ENCODE measurements at places on chromosomes 11 and 22. TPM values are rescaled to one million over a fixed set of nuclear protein-coding genes. Genes with fewer than 3 reads are reported as not detected.

DNA sequence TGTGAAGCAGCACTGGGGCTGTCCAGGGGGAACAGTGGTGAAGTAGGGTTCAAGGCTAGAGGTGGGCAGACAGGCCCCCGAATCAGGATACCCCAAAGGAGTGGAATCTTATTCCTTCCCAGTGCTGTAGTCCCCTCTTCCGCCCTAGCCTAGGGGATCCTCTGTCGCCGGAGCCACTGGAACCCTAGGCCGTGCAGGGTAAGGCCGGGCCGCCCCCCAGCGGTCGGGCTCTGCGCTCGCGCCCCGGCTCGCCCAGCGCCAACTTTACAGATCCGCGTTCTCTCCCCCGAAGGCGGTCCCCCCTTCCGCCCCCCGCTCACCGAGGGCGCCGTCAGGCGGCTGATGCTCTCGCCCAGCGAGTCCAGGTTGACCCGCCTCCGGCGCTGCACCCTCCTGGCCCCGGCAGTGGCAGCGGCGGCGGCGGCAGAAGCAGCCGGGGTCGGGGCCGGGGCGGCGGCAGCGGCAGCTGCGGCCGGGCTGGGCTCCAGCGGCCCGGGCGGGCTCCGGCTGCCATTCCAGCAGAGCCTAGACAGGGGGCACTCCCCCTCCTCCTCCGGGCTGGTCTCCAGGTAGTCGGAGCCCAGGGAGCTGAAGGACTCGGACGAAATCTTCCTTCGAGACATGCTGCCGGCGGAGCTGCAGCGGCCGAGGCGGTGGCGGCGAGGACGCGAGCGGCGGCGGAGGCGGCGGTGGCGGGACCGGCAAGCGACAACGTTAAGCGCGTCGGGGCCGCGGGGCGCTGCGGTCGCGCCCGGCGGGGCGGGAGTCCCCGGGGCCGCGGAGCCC is 650 bp downstream of the GUCY1A2 start:
- DNase-seq = peak; percentile 22

GRCh38 chr11:650482-650881 is 13.4 kb downstream of the DRD4 start:
- DNase-seq = no peak

DNA sequence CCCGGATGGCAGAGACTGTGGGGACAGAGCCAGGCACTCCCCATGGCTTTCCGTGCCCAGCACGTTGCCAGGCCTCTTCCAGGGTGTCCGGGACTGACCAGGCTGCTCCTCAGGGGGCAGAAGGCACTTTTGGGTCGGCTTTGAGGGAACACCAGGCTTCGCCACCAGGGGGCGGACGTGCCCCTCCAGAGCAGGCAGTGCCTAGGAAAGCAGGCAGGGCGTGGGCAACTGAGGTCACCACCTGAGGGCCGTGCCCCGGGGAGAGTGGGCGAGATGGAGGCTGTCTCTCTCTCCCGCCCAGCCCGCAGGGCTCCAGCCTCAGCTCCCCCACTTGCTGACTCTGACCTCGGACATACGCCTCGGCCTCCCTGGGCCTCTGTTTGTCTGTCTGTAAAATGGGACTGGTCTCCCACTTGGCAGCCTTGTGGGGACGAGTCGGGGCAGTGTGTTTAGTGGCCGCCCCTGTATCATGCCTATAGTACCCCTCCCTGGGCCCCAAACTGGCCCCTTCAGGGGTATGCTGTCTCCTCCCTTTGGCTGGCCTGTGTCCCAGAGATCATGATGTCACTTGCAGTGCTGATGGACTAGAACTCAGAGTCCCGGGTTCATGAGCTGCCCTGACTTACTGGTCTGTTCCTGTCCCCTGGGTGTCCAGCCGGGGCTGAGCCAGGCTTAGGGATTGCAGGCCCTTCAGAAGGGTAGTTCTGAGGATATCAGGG is 4.4 kb upstream of the PRR5 start:
- DNase-seq = peak; percentile 68

GRCh38 chr11:119906376-119906775 is 177.4 kb upstream of the NECTIN1 start:
- DNase-seq = no peak

GRCh38 chr11:71185411-71185810 is 67.0 kb downstream of the SHANK2 start:
- DNase-seq = no peak

- DNase-seq = no peak
Measured at GRCh38 chr11:69059985-69060384, 11.3 kb downstream of the TPCN2 start.

GRCh38 chr11:61610905-61611304 is 30.0 kb upstream of the SYT7 start:
- no peak for DNase-seq

DNA sequence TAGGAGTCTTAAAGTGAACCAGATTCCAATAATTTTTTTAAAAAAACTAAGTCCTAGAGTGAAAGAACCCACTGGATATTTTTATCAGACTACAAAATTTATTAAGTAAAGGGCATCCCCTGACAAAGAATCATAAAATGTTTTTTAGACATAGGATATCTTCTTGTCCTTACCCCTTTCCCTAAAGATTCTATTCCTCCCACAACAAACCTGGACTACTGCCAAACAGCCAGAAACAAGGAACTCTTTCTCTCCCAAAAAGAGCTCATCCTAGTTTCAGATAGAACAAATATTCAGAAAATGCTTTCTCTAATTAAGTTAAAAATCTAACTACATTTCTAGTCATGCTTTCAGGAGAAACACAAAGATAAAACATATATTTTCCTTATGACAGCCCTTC is 327.1 kb downstream of the FAM181B start:
- no peak for DNase-seq

GRCh38 chr11:133601641-133602040 is 69.3 kb upstream of the OPCML start:
- DNase-seq = no peak

DNA sequence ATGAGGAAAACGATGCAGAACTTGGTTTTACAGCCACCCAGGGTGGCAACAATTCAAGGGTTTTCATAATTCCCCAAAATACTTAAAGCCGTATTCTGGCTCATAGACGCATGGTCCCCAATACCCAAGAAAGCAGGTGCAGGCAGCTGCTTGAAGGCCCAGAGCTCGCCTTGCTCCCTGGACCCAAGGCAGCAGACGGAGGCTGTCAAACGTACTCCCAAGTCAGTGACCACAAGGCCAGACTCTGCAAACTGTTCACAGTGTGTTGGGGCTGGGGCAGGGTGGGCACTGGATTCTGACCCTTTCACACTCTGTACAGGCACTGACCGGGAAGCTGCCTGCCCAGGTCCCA is 21.5 kb downstream of the TMEM184B start:
- DNase-seq = no peak

DNA sequence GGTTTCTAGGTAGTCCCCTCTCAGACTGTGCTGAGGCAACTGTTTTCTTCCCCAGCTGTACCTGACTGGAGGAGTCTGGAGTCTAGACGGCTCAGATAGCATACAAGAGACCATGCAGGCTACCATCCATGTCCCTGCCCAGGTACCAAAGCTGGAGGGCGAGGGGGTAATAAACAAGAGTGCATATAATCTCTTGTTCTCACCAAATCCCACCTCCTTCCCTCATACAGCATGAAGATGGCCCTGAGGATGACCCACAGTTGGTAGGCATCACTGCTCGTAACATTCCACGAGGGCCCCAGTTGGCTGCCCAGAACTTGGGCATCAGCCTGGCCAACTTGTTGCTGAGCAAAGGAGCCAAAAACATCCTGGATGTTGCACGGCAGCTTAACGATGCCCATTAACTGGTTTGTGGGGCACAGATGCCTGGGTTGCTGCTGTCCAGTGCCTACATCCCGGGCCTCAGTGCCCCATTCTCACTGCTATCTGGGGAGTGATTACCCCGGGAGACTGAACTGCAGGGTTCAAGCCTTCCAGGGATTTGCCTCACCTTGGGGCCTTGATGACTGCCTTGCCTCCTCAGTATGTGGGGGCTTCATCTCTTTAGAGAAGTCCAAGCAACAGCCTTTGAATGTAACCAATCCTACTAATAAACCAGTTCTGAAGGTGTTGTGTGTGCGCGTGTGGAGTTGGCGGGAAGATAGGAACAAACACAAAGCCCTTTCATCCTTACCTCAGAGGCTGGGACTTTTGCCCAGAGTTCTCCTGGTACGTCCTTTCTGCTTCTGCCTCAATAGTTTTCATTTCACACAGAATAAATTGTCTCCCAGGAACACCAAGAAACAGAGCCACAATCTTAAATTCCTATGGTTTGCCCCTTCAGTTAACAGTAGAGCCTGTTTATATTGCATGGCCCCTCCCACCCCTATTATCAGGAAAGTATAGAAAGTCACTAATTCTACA is 8.5 kb downstream of the HMBS start:
- DNase-seq = no peak

- DNase-seq = no peak
Measured at GRCh38 chr22:37118083-37118482, 8.6 kb upstream of the TMPRSS6 start.

DNA sequence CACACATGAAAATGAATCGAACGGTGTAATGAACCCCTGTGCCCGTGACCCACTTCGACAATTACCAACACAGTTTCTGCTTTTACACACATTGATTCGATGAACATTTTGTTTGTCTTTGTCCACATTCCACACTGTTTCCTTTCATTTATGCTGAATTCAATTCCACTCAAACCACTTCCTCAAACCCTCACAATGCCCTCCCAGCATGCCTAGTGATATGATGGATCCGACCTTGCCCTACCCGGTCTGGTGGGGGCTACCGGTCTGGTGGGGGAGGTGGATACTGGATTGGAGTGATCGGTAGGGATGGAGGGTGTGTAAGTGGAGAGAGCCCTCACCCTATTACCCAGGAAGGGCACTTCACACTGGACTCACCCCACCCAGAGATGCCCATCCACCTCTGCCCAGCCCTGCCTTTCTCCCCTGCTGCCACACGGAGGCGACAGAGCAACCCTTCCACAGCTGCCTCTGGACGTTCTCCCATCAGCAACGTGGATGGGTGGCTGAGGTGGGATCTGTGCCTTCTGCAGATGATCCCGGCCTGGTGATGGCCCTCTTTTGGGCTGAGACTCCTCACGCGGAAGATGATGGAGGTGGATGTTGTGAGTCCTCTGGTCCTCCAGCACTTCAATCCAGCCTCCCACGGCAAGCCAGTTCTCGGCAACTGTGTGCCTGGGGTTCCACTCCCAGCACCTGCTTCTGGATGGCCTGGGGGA is 33.0 kb upstream of the P2RY2 start:
- DNase-seq = peak; percentile 63

DNA sequence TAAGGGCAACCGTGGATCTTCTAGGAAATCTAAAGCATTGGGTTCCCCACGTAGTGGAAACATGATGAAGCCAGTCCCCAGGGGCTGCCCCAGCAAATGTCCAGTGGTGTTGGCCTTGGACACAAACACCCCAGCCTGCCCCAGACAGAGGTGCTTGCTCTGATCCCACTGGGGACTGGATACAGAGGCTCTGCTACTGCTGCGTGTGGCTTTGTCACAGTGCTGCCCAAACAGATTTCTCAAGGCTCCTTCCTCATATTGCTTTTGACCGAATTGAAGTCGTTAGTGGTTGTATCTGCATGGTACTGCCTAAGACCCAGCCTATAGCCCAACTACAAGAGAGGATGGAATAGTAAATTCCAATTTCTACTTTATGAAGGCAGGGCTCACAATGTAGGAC is 40.1 kb upstream of the CD44 start:
- no peak for DNase-seq

DNA sequence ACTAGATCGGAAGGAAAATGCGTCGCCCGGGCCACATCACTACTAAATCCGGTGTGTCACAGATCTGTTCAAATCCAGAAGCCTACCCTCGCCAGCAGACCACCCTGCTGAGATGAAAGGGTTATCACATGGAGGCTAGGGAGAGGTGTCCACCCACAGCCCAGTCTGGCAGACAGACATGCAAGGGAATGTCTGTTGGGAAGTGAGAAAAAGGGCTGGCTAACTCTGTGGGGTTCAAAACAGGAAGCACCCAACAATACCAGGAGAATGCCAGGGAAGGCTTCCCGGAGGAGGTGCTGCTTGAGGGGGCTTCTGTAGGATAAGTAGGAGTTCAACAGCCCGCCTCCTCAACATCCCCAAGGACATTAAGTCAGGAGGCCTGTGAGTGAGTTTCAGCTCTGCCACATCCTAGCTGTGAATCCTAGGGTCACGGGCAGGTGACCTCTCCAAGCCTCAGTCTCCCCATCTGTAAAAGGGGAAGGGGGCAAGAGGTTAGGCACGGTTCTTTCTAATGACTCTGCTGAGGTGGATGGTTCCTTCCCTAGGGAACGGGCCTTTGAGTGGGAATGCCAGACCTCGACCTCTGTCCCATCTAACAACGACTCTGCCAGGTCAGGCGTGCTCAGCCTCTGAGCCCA is 1.1 kb downstream of the TPST2 start:
- no peak for DNase-seq

- peak; percentile 82 for DNase-seq
Measured at GRCh38 chr11:8338138-8338537, 74.5 kb upstream of the LMO1 start.

DNA sequence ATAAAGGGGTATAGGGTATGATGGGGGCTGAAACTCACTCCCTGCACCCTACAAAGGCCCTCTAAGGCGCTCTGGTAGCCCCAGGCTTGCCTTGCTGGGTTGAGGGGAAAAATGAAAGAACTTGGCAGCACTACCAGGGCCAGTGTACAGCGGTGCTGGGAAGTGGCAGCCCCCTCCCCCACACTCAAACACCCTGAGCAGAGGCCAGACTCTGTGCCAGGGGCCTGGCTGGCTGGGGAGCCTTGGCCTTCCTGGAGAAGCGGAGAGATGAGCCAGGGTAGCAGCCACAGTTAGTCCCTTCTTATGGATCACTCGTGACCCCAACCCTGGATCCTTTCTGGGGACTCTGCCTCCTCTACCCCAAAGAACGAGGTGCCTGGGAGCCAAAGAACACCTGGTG is 2.7 kb downstream of the TMEM134 start:
- DNase-seq = no peak

GRCh38 chr11:121574801-121575200 is 122.0 kb upstream of the SORL1-AS1 start:
- no peak for DNase-seq

DNA sequence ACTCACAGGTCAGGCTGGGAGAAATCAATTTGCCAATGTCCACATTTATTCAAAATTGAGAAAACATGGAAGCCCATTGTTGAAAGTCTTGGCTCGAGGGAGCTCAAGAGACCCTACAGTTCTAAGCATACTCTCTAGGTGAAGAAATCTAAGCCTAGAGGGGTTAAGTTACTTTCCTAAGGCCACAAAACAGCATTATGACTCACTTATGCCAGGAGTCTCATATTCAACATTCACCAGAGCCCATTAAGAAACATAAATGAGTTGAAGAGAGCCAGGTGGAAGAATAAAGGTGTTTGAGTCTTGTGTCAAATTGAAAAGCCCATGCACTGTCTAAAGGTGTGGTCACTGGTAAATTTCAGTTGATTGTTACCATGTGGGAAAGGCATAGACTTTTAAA is 108.1 kb downstream of the INSC start:
- no peak for DNase-seq

- no peak for DNase-seq
Measured at GRCh38 chr11:118016104-118016503, 29.9 kb downstream of the IL10RA start.

GRCh38 chr11:12762696-12763324 is 88.6 kb downstream of the TEAD1 start:
- DNase-seq = no peak

Gene DNAJB7
- total RNA-seq = not detected

Gene CNIH2
- 1.1 TPM for total RNA-seq

Gene UPK3A
- total RNA-seq = not detected

Gene TTLL1
- total RNA-seq = 0.29 TPM

Gene RIBC2
- total RNA-seq = not detected

Gene PLAAT5
- not detected for total RNA-seq

Gene MIAT
- 0.93 TPM for total RNA-seq
